ENCODE measurements at places on chromosomes 4 and X.

GRCh38 chr4:168336837-168337549 lies 18.4 kb upstream of the DDX60 start:
- DNase-seq: no peak

DNA sequence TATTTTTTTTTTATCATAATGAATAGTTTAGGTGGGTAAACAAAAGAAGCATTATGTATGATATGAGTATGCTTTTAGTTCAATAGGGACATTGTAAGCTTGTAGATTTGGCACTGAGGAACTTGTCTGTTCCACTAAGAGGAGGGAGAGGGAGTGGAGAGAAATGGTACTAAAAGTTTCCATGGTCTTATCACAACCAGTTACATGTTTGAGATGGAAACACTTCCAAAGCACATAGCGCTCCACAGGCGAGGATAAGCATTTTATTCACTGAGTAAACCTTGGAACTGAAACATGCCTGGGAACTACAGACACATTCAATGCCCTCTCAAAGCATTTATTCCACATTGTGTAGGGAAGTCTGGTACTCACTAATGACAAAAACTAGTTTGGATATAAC lies 15.5 kb downstream of the MYOZ2 start:
- no peak for DNase-seq

DNA sequence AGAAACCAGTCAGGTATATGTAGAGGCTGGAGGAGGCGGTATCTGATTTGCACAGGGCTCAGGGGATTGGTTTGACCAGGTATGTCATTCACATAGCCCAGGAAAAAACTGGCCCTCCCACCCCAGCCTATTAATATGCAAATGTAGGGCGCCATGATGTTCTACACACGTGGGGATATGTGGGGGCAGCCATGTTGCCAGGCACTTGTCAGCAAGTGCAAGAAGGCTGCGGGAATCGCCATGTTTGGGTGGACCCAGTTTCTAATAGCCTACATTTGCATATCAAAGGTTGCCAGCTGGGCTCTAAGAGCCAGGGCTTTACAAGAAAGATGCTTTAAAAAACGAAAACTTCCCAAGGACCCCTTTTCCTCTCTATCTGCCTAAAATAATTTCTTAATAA lies 335.1 kb downstream of the SMARCA1 start:
- DNase-seq: no peak

DNA sequence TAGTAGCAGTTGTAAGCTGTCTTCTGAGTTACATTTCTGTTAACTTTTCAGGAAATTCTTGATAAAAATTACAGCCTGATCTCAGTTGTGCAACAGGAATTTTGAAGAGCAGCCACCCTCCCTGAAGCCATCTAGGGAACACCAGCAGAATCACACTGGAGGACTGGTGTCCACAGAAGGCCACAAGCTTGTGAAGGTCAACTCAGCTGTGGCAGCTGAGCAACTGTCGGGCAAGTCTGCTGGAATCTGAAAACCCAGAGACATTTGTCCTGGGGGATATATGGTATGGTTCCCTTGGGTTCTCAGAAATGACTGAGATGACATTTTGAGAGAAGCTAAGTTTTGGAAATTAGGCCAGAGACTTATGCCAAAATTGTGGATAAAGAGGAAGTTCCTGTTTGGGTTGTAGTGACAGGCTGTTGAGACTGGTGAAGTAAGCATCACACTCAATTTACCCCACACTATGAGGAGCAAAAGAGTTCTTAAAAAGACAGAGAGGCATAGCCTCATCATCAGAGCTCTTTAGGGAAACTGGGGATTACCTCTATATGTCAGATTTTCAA lies 78.1 kb upstream of the TNIP3 start:
- no peak for DNase-seq

DNA sequence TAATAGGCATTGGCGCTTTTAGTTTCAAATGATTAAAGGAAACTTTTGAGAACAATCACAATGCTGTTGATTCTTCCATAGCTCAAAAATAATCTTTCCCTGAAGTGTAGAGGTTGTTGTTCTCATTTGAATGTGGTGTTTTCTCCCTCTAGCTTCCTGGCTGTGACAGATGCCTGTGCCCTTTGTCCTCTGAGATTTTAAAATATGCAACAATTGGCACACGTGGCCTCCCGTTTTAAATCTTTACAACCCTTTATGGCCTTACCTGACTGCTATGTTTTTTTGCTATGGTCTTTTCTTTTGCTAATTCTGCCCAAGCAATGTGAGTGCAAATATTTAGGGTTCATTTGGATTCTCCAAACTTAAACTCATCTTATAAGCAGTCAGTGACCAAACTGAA lies 22.9 kb upstream of the CASK start:
- no peak for DNase-seq

DNA sequence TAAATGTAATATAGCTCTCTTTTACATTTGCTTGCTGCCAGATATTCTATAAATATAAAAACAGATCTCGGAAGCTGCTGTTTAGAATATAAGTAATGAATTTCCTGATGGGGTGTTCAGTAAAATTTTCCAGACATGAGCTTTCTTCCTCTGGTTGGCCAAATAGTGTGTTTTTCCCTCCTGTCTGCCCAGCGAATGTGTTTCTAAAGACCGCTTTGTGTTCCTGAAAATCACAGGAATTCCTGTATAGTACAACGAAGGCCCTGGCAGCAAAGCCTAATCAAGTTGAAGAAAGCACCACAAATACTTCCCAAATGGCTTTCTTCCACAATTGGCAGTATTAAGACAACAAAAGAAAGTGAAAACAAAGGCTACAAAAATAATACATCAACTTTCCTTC lies 494.1 kb downstream of the INPP4B start:
- no peak for DNase-seq

GRCh38 chr4:175657571-175657970 lies 154.5 kb downstream of the GPM6A start:
- DNase-seq: no peak

GRCh38 chr4:129152350-129152749 lies 56.4 kb downstream of the C4orf33 start:
- no peak for DNase-seq

DNA sequence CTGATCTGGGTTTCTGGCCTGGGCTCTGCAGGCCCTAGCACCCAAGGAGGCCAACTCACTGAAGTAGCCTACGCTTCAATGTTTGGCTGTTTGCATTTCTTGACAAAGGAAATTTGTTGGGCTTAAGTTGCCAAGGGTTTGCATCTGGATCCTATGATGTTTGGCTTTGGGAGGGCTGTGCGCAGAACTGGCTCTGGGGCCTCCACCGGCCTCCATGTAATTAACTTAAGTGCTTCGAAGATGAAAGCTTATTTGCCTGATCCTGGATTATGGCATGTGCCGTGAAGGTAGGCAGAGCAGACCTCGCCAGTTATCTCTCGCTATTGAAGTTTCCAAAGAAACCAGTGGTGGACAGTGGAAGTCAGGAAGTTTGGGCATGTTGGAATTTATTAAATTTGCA lies 124.3 kb upstream of the STX18 start:
- no peak for DNase-seq

- DNase-seq: peak; percentile 97
These were observed at the start of gene MND1 for GRCh38 chr4:153344131-153345011. MND1 (plus strand) TSS chr4:153344688; CDS start chr4:153344738, 50 bp downstream.

- DNase-seq: no peak
These were observed 65.9 kb downstream of the CLDN22 start for GRCh38 chr4:183254162-183254561.

GRCh38 chrX:22800360-22800759 lies 199.4 kb upstream of the DDX53 start:
- peak; percentile 63 for DNase-seq

GRCh38 chr4:153523164-153523796 lies 57.1 kb downstream of the TMEM131L start:
- DNase-seq: no peak

- no peak for DNase-seq
These were observed 10.9 kb downstream of the DCK start for GRCh38 chr4:71004281-71004851.

DNA sequence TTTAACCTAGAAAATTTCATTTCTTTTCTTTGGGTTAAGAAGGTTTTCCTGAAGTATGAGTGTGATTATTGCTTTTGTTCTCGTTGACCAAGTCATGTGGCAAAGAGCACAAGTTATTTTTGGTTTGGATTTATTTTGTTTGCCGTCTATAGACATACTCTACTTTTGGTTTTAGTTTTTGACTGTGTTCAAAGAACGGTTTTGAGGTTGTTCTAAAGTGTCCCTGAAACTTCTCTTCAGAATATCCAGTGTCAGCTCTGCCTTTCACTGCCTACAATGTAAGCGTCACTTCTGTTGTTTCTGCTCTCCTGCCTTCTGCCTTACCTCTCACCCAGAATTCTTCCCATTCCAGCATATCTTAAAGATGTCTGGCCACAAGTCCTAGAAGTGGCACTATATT lies 812.2 kb downstream of the C4orf33 start:
- DNase-seq: no peak

- DNase-seq: no peak
These were observed 118.5 kb downstream of the TLL1 start for GRCh38 chr4:165991325-165992180.

GRCh38 chr4:7693237-7693608 lies 246.4 kb downstream of the AFAP1 start:
- DNase-seq: no peak

DNA sequence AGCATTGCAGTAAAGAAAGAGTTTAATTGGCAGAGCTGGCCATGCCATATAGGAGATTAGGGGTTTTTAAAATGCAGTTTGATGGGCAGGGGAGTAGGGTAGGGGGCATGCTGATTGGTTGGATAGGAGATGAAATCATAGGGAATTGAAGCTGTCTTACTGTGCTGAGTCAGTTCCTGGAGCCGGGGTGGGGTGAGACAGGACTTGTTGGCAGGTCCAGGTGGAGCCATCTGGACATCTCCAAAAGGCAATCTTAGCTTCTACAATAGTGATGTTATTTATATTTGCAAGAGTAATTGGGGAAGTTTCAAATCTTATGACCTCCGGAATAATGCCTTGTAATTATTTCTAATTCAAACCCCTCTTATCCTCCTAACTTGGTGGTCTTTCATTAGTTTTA lies 32.4 kb upstream of the PGM2 start:
- DNase-seq: no peak

- DNase-seq: no peak
These were observed 8.3 kb downstream of the ZIC3 start for GRCh38 chrX:137574102-137574783.

DNA sequence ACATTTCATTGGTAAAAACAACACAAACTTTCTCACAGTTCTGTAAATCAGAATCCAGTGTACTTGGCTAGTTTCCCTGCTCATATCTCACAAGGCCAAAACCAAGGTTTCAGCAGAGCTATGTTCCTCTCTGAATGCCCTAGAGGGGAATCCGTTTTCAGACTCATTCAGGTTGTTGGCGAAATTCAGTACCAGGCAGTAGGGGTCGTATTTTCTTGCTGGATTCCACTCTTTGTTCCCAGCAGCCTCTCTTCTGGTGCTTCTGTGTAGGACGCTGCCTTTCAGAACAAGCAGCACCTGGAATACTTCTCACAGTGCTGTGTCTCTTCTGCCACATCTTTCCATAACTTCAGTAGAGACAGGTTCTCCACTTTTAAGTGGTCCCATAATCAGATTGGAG lies 351.9 kb downstream of the PCDH18 start:
- DNase-seq: no peak

DNA sequence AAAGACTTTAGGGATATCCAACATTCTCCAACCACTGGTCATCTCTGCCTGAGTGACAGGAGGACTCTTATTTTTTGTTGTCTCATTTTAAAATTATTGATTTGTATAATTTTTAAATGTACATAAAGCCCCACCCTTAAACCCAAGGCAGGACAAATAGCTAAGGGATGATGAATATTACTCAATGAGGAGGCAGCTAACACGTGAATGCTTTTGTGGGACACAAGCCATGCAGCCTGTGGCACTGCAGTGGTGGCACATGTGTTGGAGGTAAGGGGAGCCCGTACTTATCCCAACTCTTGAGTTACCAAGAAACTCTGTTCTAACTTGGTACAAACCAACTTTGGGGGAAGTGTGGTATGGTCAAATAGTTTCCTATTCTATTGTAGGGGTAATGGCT lies 19.5 kb downstream of the MID1IP1 start:
- DNase-seq: no peak

- DNase-seq: no peak
These were observed 85.0 kb upstream of the MTM1 start for GRCh38 chrX:150483356-150483985.

DNA sequence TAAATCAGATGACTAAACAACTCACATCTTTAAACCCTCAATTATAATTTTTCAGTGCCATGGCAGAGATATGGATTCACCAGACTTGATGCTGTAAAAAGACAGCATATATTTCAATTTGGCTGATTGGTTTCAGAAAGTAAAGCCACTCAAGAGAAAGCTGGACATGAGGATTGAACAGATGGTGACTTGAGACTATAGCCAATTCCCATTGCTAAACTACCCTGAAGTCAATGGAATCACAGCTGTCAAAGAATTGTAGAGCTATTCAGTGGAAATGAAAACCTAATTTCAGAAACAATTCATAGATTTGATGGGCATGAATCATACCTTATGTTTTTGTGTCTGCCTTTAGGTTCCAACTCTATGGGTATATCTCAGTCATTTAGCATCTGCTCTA lies 510.6 kb upstream of the BOD1L1 start:
- DNase-seq: no peak

DNA sequence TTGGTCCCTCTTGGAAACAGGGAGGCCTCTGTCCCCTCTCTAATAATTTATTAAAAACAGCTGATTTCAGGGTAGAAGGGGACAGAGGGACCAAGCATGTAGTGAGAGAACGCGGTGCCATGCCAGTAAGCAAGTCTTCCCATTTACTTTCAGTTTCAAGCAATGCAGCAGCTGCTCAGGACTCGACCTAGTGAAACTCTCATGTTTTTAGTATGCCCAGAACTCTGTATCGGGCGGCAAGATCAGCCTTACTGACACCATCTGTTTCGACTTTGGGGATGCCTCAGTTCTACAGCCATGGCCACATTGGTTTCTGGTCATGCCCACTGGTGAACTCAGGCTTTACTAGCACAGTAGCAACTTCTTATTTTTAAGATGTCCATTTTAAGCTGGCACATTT lies 40.6 kb downstream of the ZNF81 start:
- DNase-seq: peak; percentile 13

- no peak for DNase-seq
These were observed 17.9 kb downstream of the STK26 start for GRCh38 chrX:132041015-132041414.

- no peak for DNase-seq
These were observed 34.0 kb upstream of the PPP2R3B start for GRCh38 chrX:420496-421223.

DNA sequence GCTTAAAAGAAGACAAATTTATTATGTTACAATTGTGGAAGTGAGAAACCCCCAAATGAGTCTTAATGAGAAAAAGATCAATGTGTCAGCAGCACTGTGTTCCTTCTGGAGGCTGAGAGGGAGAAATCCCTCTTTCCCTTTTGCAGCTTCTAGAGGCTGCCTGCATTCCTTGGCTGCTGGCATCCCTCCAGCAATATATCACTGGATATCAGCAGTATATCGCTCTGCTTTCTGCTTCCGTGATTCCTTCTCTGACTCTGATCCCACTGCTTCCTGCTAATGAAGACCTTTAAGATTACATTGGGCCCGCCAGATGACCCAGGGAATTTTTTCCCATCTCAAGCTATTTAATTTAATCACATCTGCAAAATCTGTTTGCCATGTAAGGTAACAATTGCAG lies 1008.0 kb downstream of the RAPGEF2 start:
- DNase-seq: no peak
